ENCODE measurements at places on chromosomes 6 and 20. TPM values are rescaled to one million over a fixed set of nuclear protein-coding genes. Genes with fewer than 3 reads are reported as not detected.

- no peak for DNase-seq
- H3K4me3 ChIP-seq: no peak overlapping the region
- no peaks in the 10 kb centered on the region for H3K4me1 ChIP-seq
- no peaks in the 10 kb centered on the region for H3K36me3 ChIP-seq
Measured at GRCh38 chr6:84776392-84776791, 12.0 kb upstream of the TBX18 start.

The FRS3 gene
- total RNA-seq: 3.5 TPM

The HLA-DQB2 gene
- 1.6 TPM for total RNA-seq

DNA sequence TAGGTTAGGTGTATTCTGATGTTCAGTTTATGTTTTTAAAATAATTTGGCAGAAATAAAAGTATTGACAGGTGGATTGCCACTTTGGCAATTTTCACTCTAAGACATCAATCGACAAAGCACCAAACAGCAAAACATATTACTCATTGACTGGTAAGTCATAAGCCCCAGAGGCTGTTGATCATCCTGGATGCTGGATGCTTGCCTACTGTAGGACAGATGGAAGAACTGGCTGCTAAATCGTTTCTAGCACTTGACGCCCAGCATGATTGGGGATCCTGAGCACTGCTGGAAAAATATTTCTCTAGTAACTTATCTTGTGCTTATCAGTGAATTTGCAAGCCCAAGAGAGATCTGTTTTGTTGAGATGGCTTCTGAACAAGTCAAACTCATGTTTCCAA, 1001.9 kb upstream of the FLRT3 start:
- H3K36me3 ChIP-seq: no peaks in the 10 kb centered on the region
- no peak for DNase-seq
- no peak overlapping the region for H3K4me3 ChIP-seq
- no peaks in the 10 kb centered on the region for H3K4me1 ChIP-seq
- H3K27me3 ChIP-seq: no peaks in the 10 kb centered on the region
- H3K27ac ChIP-seq: no peak overlapping the region

The ADTRP gene
- 2.9 TPM for total RNA-seq

DNA sequence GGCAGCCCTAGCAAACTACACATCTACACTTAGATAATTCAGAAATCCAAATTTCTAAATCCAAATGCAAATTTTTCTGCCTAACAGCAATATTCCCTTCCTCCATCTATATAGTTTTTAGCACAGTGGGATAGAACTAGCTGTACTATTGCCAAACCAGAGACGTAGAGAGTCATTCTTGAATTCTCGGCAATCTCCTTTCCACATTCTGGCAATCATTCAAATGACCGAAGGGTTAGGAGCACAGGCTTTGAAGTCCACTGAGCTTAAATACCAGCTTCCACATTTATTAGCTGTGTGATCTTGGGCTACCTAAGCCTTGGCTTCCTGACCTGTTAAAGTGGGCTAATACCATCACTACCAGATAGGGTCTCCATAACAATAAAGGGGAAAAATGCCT, 3.1 kb upstream of the RPS12 start:
- peaks cover 16% of the 10 kb centered on the region for H3K4me1 ChIP-seq
- no peaks in the 10 kb centered on the region for H3K36me3 ChIP-seq
- no peaks in the 10 kb centered on the region for H3K27me3 ChIP-seq
- no peak overlapping the region for H3K27ac ChIP-seq

- no peaks in the 10 kb centered on the region for H3K4me1 ChIP-seq
- H3K27me3 ChIP-seq: no peaks in the 10 kb centered on the region
- H3K36me3 ChIP-seq: no peaks in the 10 kb centered on the region
- DNase-seq: no peak
- no peak overlapping the region for H3K27ac ChIP-seq
Measured at GRCh38 chr6:116764629-116764960, 924 bp downstream of the FAM162B start.

- no peak for DNase-seq
- no peaks in the 10 kb centered on the region for H3K27me3 ChIP-seq
- H3K4me3 ChIP-seq: no peak overlapping the region
- H3K4me1 ChIP-seq: no peaks in the 10 kb centered on the region
- H3K36me3 ChIP-seq: no peaks in the 10 kb centered on the region
- no peak overlapping the region for H3K27ac ChIP-seq
Measured at GRCh38 chr20:57470666-57471495, 54.1 kb downstream of the CTCFL start.

DNA sequence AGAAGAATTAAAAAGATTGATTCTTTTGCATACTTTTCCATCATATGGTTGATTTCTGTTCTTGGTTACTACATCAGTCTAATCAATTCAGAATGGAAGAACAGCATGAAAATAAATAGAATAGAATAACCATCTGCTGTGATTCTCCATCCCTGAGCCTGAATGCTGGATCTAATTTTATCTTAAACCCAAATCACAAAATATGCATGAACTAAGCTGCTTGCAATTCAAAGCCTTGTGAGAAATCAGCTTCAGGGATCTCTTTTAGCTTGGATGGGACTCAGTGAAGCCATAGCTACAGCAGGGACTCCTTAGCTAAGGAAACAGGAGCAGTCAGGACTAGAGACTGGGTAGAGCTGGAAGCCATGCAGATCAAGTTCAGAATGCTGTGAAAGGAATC, 74.1 kb downstream of the TPBG start:
- no peaks in the 10 kb centered on the region for H3K36me3 ChIP-seq
- no peaks in the 10 kb centered on the region for H3K27me3 ChIP-seq
- no peak overlapping the region for H3K4me3 ChIP-seq
- no peak for DNase-seq

The GNMT gene
- 1.8 TPM for total RNA-seq

GRCh38 chr6:79713701-79714322, 82.7 kb downstream of the SH3BGRL2 start:
- no peaks in the 10 kb centered on the region for H3K27me3 ChIP-seq
- no peak overlapping the region for H3K4me3 ChIP-seq
- H3K36me3 ChIP-seq: no peaks in the 10 kb centered on the region
- H3K27ac ChIP-seq: no peak overlapping the region

DNA sequence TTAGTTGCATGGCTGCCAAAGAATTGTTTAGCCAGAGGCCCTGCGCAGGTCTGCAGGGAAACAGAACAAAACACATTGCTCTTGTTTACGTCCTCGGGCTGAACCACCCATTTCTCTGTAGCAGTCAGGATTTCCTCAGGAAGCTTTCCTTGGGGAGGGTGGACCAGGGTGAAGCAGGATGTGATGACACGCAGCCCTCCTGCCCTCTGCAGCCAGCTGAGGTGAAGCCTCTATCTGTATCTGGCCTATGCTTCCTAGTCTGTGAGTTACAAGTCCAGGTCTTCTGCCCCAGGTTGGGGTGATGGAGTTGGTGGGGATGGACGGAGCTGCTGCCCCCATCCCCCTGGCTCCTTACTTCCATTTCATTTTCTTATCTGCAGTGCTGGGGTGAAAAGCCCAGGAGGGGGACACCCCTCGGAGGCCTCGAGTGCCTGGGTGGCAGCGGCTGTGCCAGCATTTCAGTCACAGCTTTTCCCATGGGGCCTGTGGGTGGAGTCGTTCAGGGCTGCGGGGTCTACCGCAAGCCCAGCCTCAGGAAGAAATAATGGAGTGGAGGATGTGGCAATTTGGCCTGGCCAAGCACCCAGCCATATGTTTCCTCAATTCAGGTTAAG, 24.9 kb downstream of the SASH1 start:
- no peaks in the 10 kb centered on the region for H3K36me3 ChIP-seq
- peak overlapping the region; percentile 0 for H3K4me3 ChIP-seq
- H3K27me3 ChIP-seq: no peaks in the 10 kb centered on the region
- peak; percentile 72 for DNase-seq
- peak overlapping the region; percentile 90 for H3K27ac ChIP-seq

DNA sequence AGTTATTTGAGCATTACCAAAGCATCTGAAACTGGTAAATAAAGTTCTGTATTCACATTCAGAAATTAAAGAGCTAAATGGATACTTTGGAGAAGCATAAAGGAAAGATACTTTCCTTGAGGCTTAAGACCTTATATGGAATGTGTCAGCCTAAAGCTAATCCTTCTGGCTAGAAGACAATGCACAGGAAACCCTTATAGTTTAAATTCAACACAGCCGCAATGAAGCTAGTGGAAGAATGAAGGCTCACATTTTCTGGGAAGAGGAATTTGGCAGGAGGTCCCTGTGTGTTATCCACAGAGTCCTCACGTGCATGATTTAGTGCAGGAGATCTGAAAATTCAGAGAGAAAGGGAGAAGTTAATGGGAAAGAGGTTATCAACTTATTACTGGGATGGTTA, 21.5 kb upstream of the CHD6 start:
- no peak overlapping the region for H3K27ac ChIP-seq
- H3K36me3 ChIP-seq: no peaks in the 10 kb centered on the region
- no peak overlapping the region for H3K4me3 ChIP-seq

The ARFGEF3 gene
- 1.9 TPM for total RNA-seq

The ZNF831 gene
- 1.6 TPM for total RNA-seq

GRCh38 chr20:45080867-45081624, 19.9 kb downstream of the KCNS1 start:
- no peaks in the 10 kb centered on the region for H3K27me3 ChIP-seq
- no peaks in the 10 kb centered on the region for H3K4me1 ChIP-seq
- no peaks in the 10 kb centered on the region for H3K36me3 ChIP-seq
- no peak overlapping the region for H3K27ac ChIP-seq

The DNAH8 gene
- not detected for total RNA-seq

The TULP1 gene
- not detected for total RNA-seq

The YIPF3 gene
- total RNA-seq: 100 TPM

DNA sequence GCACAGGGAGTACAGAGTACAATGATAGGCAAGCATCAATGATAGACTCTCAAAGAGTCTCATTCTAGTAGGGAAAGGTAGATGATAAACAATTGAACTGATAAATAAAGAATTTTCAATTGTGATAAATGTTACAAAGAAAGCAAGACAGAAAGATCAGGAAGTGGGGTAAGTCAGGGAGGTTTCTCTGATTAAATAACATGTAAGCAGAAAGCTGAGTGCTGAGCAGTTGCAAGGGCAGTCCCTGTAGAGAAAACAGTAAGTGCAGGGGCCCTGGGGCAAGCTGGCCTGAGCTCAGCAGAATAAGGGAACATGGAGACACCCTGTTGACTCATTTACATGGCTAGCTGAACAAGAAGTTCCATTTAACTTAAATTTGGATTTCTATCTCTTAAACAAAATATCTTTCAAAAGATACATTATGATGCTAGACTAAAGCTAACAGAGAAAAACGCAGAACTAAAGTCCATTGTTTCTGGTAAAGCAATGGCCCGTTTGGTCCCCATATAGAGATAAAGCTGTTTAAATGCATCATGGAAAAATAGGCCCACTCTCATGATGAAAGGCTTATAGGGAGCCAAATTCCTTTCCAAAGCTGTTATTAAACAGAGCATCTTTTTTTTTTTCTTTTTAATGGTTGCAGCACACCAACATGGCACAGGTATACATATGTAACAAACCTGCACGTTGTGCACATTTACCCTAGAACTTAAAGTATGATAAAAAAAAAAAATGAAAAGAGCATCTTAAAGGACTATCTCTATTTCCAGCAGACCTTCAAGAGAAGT, 5.3 kb upstream of the TNFAIP3 start:
- no peak overlapping the region for H3K27ac ChIP-seq
- H3K4me3 ChIP-seq: no peak overlapping the region
- no peak for DNase-seq
- H3K36me3 ChIP-seq: no peaks in the 10 kb centered on the region

- no peaks in the 10 kb centered on the region for H3K36me3 ChIP-seq
- H3K27ac ChIP-seq: no peak overlapping the region
- no peaks in the 10 kb centered on the region for H3K27me3 ChIP-seq
- no peaks in the 10 kb centered on the region for H3K4me1 ChIP-seq
- no peak for DNase-seq
Measured at GRCh38 chr20:13814672-13815071, 29.8 kb downstream of the NDUFAF5 start.

GRCh38 chr6:154996016-154996590, 988 bp downstream of the TIAM2 start:
- H3K4me1 ChIP-seq: no peaks in the 10 kb centered on the region
- H3K27me3 ChIP-seq: no peaks in the 10 kb centered on the region
- H3K4me3 ChIP-seq: peak overlapping the region; percentile 67
- H3K27ac ChIP-seq: peak overlapping the region; percentile 71

The C6orf163 gene
- total RNA-seq: 6.2 TPM

The LAMA5 gene
- total RNA-seq: 16.6 TPM

The HTR1B gene
- total RNA-seq: 0.33 TPM

DNA sequence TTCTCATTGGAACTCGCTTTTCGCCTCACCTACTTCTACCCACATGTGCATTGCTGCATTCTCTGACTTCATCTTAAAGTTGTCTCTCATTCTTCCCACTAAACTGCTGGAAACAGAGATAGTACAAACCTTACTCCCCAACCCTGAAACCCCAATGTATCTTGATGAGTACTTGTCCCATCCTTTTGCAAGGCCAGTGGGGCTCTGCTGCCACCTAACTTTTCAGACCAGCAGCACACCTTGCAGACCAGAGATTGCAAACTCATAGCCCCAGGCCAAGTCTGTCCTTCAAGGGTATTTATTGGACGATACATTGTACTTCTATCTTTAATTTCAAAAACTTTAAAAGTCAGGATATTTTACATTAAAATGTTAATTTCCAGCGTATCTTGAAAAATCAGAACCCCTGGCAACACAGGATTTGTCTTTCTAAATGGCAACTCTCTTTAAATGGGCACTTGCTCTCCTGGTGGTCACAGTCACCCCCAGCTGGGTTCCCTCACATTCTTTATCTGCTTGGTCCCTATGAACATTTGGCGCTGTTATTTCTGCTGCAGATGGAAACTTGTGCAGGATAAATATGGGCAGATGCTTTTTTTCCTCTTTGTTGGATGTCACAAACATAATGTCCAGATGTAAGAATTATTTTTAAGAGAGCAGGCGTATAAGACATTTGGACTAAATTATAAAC, 83.9 kb downstream of the SOD2 start:
- no peak for DNase-seq
- H3K36me3 ChIP-seq: no peaks in the 10 kb centered on the region
- H3K27me3 ChIP-seq: no peaks in the 10 kb centered on the region
- no peaks in the 10 kb centered on the region for H3K4me1 ChIP-seq
- no peak overlapping the region for H3K27ac ChIP-seq
- no peak overlapping the region for H3K4me3 ChIP-seq

- no peak for DNase-seq
- H3K4me3 ChIP-seq: no peak overlapping the region
- H3K4me1 ChIP-seq: no peaks in the 10 kb centered on the region
- no peaks in the 10 kb centered on the region for H3K36me3 ChIP-seq
- no peaks in the 10 kb centered on the region for H3K27me3 ChIP-seq
Measured at GRCh38 chr6:4280707-4281106, 145.3 kb upstream of the ECI2 start.

- H3K4me3 ChIP-seq: no peak overlapping the region
- no peaks in the 10 kb centered on the region for H3K36me3 ChIP-seq
- DNase-seq: no peak
- no peak overlapping the region for H3K27ac ChIP-seq
- H3K27me3 ChIP-seq: peaks cover 3% of the 10 kb centered on the region
Measured at GRCh38 chr6:100468016-100468622, 3.4 kb upstream of the SIM1 start.

The PI3 gene
- 0.88 TPM for total RNA-seq

DNA sequence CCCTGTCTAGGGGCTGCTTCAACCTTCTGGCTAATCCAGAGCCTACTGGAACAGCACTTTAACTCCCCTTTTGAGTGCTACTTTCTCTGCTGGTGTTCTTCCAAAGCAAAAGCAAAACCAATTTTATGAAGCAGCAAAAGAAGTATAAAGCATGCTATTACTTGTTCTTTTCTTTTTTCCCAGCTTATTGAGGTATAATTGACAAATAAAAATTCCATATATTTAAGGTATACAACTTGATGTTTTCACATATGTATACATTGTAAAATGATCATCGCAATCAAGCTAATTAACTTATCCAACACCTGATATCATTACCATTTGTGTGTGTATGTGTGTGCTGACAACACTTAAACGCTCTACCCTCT, 14.9 kb downstream of the ID4 start:
- H3K27ac ChIP-seq: no peak overlapping the region
- H3K4me1 ChIP-seq: no peaks in the 10 kb centered on the region
- H3K27me3 ChIP-seq: no peaks in the 10 kb centered on the region
- no peaks in the 10 kb centered on the region for H3K36me3 ChIP-seq

The VEGFA gene
- 123 TPM for total RNA-seq
